ENCODE measurements at places on chromosomes 2 and 18.

- no peak for DNase-seq
These were observed 166.9 kb downstream of the PRPF40A start for GRCh38 chr2:152550386-152550785.

- DNase-seq = no peak
These were observed 35.5 kb downstream of the QPCT start for GRCh38 chr2:37379881-37380296.

DNA sequence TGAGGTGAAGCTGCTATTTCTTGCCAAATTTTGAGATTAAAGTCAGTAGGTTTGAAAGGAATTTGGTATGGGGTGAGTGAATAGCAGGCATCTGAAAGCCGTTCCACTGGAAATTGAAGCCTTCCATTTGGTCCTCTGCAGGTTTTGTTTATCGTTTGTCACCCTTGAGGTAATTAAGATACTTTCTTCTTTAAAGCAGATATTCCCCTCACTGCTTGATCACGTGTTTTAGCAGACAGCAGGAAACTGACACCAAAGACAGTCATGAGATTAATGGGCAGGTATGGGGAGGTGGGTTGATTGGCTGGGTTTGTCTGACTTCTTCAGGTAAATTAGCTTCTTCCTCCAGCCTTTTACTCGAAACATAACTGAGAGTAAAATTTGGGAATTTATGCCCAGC is 10.7 kb downstream of the LPIN1 start:
- no peak for DNase-seq

- no peak for DNase-seq
These were observed 35.3 kb upstream of the ZNF516 start for GRCh38 chr18:76530391-76530790.
